ENCODE measurements at places on chromosomes 1 and 21.

- no peak for DNase-seq
Observed at GRCh38 chr1:225567789-225568188, 85.1 kb downstream of the ENAH start.

DNA sequence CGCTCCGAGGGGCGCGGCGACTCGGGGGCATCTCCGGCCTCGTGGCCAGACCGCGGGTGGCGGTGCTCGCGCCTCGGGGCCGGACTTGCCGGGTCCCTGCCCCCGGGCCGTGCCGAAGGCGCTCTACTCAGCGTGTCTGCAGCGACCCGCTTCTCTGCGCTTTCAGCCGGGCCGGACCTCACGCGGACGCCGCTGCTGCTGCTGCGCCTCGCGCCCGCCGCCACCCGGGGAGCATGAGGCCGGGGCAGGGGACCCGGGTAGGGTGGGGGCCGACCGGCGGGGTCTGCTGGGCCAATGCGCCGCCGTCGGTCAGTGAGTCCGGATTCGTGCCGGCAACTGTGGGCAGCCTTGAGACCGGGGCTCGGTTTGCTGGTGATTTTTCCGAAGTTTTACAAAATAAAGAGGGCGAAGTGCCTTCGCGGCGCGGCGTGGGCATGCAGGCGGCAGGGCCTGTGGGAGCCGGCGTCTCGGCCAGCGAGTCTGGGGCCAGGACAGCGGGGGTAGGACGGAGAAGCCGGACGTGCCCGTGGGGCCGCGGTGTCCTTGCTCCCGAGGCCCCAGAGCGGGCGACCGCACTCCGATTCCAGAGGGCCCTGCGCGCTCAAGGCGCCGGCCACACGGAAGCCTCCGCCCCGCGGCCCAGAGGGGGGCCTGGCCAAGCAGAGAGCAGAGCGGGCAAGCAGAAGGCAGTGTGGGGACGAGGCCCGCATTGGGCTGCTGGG, 749 bp downstream of the FAM163A start:
- no peak for DNase-seq

GRCh38 chr1:208007319-208007937, 96.5 kb upstream of the CD34 start:
- DNase-seq, result no peak

- DNase-seq, result no peak
Observed at GRCh38 chr1:58798910-58799442, 15.1 kb upstream of the JUN start.

GRCh38 chr1:64933296-64934070, 32.9 kb downstream of the JAK1 start:
- no peak for DNase-seq

- no peak for DNase-seq
Observed at GRCh38 chr1:12722626-12723025, 6.7 kb downstream of the AADACL3 start.

DNA sequence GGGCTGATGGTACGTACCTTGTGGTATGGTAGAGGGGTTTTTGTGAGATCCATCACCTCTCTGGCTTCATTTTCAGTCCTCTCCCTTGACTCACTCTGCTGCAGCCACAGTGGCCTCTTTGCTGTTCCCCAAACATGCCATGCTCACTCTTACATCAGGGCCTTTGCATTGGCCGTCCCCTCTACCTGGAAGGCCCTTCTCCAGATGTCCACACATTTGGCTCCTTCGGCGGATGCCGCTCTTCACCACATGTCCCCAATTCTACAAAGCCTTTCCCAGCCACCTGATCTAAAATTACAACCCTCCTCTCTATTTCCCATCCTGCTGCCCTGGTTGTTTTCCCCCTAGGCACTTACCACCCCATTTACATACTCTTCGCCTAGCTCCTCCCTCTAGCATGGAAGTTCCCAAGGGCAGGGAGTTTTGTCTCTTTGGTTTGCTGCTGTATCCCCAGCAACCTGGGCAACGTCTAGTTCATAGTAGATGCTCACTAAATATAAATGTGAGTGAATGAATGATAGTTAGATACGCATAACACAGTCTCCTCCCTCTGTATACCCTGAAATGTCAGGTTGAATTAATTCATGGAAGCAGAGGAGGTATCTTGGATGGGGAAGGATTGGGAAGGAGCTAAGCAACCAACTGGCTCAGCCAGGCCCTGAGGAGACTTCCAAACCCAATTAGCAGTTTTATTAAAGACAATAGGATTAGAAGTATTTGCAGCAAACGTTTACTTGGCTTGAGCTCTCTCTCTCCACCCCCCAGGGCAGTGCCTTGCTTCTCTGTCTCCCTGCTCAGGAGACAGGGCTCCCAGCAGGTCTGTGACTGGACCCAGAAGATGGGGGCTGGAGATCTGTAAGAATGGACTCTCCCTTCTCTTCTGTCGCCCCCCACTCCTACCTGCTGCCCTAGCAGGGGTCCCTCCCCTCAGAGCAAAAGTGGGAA, 264.2 kb downstream of the GRIK3 start:
- no peak for DNase-seq

GRCh38 chr1:91075233-91076135, 53.6 kb upstream of the ZNF644 start:
- no peak for DNase-seq

- no peak for DNase-seq
Observed at GRCh38 chr1:20695515-20695914, 22.3 kb downstream of the KIF17 start.

Measured in lower leg skin (tissue), 4 donors.